ENCODE measurements at places on chromosomes 1 and 21. TPM values are rescaled to one million over a fixed set of nuclear protein-coding genes. Genes with fewer than 3 reads are reported as not detected.
A peak's percentile ranks its signal among the peaks of the same experiment; 100 is the strongest.

DNA sequence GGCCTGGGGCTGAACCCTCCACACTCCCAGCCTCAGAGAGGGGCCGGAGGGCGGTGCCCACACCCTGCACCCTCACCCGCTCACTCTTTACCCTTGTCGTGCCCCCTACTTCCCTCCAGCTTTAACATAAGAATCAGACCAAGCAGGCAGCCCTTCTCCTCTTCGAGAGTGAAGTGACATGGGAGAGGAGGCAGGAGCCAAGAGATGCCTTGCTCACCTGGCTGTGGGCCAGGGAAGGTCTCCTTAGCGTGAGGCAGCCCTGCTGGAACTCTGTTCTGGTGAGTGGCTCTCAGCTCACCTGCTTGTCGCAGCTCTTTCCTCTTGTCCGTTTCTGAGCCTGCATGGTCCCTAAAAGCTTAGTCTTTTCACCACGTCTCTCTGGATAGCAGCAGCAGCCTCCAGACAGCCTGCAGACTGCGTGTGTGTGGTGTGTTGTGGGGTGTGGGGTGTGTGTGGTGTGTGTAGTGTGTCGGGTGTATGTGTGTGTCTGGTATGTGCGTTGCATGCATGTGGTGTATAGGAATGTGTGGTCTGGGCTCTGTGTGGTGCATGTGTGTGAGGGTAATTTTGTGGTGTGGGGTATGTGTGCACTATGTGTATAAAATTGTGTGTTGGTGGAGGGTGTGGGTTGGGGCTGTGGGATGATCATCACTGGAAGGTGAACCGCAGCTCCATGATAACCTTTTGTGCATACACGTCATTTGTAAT lies 86.7 kb downstream of the CCDC185 start:
- H3K27me3 ChIP-seq = no peaks in the 10 kb centered on the region
- H3K27ac ChIP-seq = no peak overlapping the region
- DNase-seq = peak; percentile 84
- H3K4me1 ChIP-seq = peaks cover 9% of the 10 kb centered on the region

Gene UBE2U
- not detected for total RNA-seq

Gene SLC22A15
- total RNA-seq = 5.4 TPM

DNA sequence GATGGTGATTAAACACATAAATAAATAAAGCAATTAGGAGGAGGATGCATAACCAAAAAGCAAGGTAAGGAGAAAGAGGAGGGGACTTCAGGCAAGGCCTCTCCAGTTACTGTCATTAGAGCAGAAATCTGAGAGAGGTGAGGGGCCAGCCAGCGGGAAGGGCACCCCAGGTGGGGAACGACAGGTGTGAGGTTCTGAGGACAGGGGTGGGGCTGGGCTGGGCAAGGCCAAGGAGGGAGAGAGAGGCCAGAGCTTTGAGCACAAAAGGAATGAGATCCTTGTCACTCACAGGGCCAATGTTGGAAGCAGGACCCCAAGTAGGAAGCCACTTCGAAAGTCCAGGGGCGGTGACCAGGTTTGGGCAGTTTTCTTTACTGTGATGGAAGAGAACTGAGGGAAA lies 182.2 kb upstream of the RAB4A start:
- H3K27me3 ChIP-seq = no peaks in the 10 kb centered on the region

DNA sequence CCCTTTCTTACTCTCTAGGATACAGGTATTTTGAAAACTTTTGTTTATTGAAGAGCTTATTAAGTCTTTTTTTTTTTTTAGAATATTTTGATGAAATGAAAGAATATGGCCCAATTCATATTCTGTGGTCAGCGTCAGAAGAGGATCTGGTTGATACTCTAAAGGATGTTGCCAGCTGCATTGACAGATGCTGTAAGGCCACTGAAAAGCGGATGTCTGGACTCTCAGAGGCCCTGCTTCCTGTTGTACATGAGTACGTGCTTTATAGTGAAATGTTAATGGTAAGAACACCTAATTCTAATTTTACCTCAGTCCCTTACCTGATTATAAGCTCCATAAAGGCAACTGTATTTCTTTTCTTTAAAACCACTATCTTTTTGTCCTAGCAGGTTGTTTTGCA lies 37.1 kb downstream of the SNX7 start:
- DNase-seq = no peak
- no peak overlapping the region for H3K4me3 ChIP-seq
- H3K4me1 ChIP-seq = no peaks in the 10 kb centered on the region
- H3K36me3 ChIP-seq = no peaks in the 10 kb centered on the region
- no peak overlapping the region for H3K27ac ChIP-seq

GRCh38 chr1:110504226-110504625 lies 14.7 kb downstream of the KCNA10 start:
- no peak overlapping the region for H3K4me3 ChIP-seq
- H3K4me1 ChIP-seq = no peaks in the 10 kb centered on the region
- H3K27ac ChIP-seq = no peak overlapping the region
- H3K27me3 ChIP-seq = no peaks in the 10 kb centered on the region
- no peak for DNase-seq

GRCh38 chr1:12580054-12580887 lies 37.7 kb downstream of the DHRS3 start:
- no peak overlapping the region for H3K4me3 ChIP-seq
- DNase-seq = no peak
- no peaks in the 10 kb centered on the region for H3K27me3 ChIP-seq

DNA sequence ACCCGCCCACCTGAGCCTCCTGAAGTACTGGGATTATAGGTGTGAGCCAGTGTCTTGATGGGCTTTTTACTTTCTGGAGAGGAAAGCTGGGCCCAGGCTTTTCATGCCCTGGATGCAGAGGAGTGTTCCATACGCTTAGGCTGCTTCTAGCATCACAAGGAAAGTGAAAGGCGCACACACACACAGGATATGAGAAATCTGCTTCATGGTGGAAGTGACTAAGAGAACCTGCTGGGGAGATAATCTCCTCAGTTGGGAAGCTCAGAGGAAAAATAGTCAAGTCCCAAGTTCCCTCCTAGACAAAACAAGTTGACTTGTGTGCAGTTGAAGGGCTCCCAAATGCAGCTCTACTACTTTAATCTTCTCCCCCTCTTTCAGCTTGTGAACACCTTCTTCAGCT lies 2.2 kb downstream of the NUDC start:
- peaks cover 30% of the 10 kb centered on the region for H3K36me3 ChIP-seq
- no peaks in the 10 kb centered on the region for H3K27me3 ChIP-seq
- no peak overlapping the region for H3K27ac ChIP-seq
- H3K4me1 ChIP-seq = peaks cover 13% of the 10 kb centered on the region
- H3K4me3 ChIP-seq = no peak overlapping the region

Gene LRRC3
- total RNA-seq = 0.92 TPM

- no peaks in the 10 kb centered on the region for H3K27me3 ChIP-seq
- H3K27ac ChIP-seq = no peak overlapping the region
- H3K4me3 ChIP-seq = no peak overlapping the region
- peaks cover 16% of the 10 kb centered on the region for H3K36me3 ChIP-seq
Observed at GRCh38 chr1:235339746-235340145, 11.4 kb downstream of the GGPS1 start.

Gene EXTL2
- total RNA-seq = 13.9 TPM

Gene IKBKE
- 10.5 TPM for total RNA-seq

Gene SPRR2E
- not detected for total RNA-seq

DNA sequence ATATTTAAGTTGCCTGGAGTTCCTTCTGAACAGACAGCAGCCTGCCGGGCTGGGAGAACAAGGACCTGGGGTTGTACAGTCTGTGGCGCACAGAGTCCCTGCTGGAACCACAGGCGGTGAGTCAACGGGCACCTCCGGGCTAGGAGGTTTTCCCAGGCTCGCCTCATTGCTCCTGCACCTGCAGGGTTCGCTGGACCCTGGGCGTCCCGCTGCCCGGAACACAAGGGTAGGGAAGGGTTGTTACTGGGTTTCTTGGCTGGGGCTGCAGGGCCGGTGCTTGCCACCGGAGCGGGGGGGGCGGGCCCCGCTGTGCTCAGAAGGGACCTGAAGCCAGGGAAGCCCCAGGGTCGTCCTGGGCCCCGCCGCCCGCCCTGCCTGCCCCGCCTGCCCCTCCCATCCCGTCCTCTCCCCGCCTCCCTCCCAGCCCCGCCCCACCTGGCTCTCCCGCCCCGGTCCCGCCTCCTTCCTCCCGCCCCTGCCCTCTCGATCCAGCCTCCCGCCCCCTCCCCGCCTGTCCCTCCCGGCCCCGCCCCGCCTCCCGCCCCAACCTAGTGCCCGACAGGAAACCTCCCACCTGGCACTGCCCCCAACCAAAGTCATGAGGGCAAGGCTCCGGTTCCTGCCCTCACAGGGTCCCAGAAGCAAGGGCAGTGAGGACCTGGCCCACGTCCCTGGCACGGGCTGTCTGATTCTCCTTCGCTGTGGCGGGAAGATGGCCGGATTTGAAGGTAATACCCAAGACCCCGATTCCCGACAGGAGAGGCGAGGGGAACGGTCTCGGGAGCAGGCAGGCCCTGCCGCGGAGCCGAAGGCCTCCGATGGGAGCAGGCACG lies 6.8 kb downstream of the JMJD4 start:
- H3K27ac ChIP-seq = peak overlapping the region; percentile 72
- peaks cover 22% of the 10 kb centered on the region for H3K4me1 ChIP-seq
- peaks cover 7% of the 10 kb centered on the region for H3K36me3 ChIP-seq
- H3K4me3 ChIP-seq = peak overlapping the region; percentile 72
- H3K27me3 ChIP-seq = no peaks in the 10 kb centered on the region
- DNase-seq = peak; percentile 91

Gene SPRR3
- total RNA-seq = not detected

Gene CLCA4
- not detected for total RNA-seq

Gene DAB1
- 0.13 TPM for total RNA-seq

DNA sequence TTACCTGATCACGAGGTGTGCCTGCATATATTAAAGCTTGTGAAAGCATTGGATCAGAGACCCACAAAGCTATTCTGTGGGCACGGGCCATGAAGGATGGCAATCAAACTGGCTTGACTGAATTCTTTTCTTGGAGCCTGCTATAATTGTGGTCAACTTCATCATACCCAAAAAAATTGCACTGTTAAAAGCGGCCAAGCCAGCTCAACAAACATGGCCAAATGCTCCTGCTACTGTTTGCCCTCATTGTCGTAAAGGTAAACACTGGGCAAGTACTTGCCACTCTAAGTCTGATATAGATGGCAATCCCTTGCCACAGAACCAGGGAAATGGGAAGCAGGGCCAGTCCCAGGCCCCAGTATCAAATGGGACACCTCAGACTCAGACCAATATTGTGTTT lies 6.6 kb upstream of the GSTM5 start:
- no peaks in the 10 kb centered on the region for H3K27me3 ChIP-seq
- H3K27ac ChIP-seq = no peak overlapping the region
- no peaks in the 10 kb centered on the region for H3K4me1 ChIP-seq
- DNase-seq = no peak

Gene ADGRL2
- 167 TPM for total RNA-seq

All from thyroid gland (tissue), 4 donors.